Hepatocyte (in vitro differentiated cells): ENCODE measurements at places on chromosomes 13 and 19. TPM values are rescaled to one million over a fixed set of nuclear protein-coding genes. Genes with fewer than 3 reads are reported as not detected.
A peak's percentile ranks its signal among the peaks of the same experiment; 100 is the strongest.

Gene PALM
- total RNA-seq: 27.2 and 34.9 TPM in 2 replicates

GRCh38 chr19:19628501-19629134 is 598 bp upstream of the LPAR2 start:
- peak overlapping the region; percentile 94 for H3K27ac ChIP-seq
- H3K27me3 ChIP-seq: no peaks in the 10 kb centered on the region
- H3K4me1 ChIP-seq: no peaks in the 10 kb centered on the region
- no peaks in the 10 kb centered on the region for H3K36me3 ChIP-seq
- peak overlapping the region; percentile 73 for H3K4me3 ChIP-seq

Gene TMEM91
- total RNA-seq: 23.6 and 27.5 TPM in 2 replicates

Gene ZNF177
- total RNA-seq: 5.2 and 5.5 TPM in 2 replicates

GRCh38 chr13:45180713-45181601 is 19.9 kb downstream of the KCTD4 start:
- H3K4me1 ChIP-seq: peaks cover 10% of the 10 kb centered on the region
- no peak overlapping the region for H3K4me3 ChIP-seq
- H3K27me3 ChIP-seq: no peaks in the 10 kb centered on the region
- H3K27ac ChIP-seq: no peak overlapping the region
- DNase-seq: no peak
- no peaks in the 10 kb centered on the region for H3K36me3 ChIP-seq

DNA sequence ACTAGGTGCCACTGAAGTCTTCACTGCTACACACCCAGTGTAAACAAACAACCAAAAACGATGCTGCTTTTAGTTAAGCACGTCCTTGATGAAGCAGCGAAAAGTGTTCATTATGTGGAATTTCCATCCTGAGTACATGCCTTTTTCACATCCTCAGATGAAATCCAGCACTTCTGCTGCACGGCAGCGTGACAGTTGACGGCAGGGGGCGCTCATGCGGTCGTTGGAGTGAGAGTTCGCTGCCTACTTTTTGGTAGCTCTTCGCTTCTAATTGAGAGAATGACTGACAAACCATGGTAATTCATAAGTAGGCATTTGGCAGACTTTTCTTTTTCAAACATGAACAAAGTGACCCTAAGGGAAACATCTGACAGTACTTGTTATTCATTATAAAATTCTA is 1124.9 kb downstream of the EFNB2 start:
- no peaks in the 10 kb centered on the region for H3K27me3 ChIP-seq
- H3K4me1 ChIP-seq: no peaks in the 10 kb centered on the region
- H3K36me3 ChIP-seq: no peaks in the 10 kb centered on the region
- peak; percentile 50 for DNase-seq

- H3K27me3 ChIP-seq: no peaks in the 10 kb centered on the region
- H3K36me3 ChIP-seq: no peaks in the 10 kb centered on the region
- DNase-seq: no peak
- H3K4me1 ChIP-seq: no peaks in the 10 kb centered on the region
- no peak overlapping the region for H3K4me3 ChIP-seq
These were observed 216.4 kb downstream of the DCT start for GRCh38 chr13:94263038-94263437.

GRCh38 chr19:18100710-18101109 is 3.1 kb downstream of the MAST3 start:
- H3K4me1 ChIP-seq: peaks cover 16% of the 10 kb centered on the region
- peaks cover 27% of the 10 kb centered on the region for H3K27me3 ChIP-seq
- DNase-seq: no peak
- H3K4me3 ChIP-seq: no peak overlapping the region
- H3K36me3 ChIP-seq: no peaks in the 10 kb centered on the region

Gene KCNK6
- total RNA-seq: 7.1 and 9.0 TPM in 2 replicates

GRCh38 chr13:88800505-88800904 is 1129.3 kb downstream of the SLITRK5 start:
- H3K4me3 ChIP-seq: no peak overlapping the region
- H3K27ac ChIP-seq: no peak overlapping the region
- no peaks in the 10 kb centered on the region for H3K27me3 ChIP-seq
- no peaks in the 10 kb centered on the region for H3K36me3 ChIP-seq
- no peak for DNase-seq

- no peaks in the 10 kb centered on the region for H3K36me3 ChIP-seq
- DNase-seq: no peak
- H3K4me3 ChIP-seq: no peak overlapping the region
- no peak overlapping the region for H3K27ac ChIP-seq
These were observed 18.4 kb downstream of the CD177 start for GRCh38 chr19:43371909-43372308.

DNA sequence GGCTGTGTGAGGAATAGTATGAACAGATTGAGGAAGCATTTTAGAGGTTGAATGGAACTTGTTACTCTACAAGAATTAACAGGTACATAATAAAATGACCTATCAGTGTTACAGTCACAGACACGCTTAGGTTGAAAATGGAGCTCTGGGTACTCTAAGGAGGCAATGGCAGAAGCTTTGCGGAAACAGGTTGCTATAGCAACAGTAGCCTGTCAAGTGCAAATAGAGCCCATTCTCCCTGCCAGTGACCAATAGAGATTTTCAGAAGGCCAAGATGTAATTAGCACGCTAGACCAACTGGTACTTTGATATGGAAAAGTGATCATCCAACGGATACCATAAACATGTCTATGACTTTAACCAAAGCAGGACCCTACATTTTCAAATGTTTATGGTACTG is 148.5 kb upstream of the FREM2 start:
- H3K27me3 ChIP-seq: no peaks in the 10 kb centered on the region
- H3K27ac ChIP-seq: no peak overlapping the region
- no peaks in the 10 kb centered on the region for H3K36me3 ChIP-seq

DNA sequence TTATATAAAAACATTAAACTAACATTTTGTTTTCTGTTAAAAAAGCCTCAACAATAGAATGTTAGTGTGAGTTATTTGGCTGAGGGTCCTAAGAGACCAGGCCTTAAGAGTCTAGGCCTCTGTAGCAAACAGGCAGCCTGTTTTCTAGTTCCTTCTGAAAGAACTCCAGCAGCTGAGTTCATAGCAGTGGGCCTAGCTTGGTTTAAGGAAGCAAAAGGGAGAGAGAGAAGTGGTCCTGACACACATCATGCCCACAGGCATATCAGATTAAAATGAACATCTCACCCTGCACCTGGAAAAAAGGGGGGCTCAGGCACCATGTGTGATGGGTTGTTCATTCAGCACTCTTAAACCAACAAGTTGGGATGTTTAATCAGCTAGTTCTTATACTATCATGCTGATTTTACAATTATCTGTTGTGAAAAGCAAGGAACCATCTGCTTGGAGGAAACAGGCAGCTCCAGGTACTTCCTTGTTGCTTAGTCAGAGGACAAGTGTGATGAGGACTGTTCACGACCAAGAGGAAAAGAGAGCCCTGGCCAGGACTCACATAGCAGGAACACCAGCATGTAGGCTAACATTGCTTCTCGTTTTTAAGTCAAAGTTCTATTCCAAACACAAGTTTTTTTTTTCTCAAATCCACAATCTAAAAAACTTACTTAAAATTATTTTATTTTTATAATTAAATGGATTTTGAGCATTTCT is 81.3 kb upstream of the FRY start:
- no peaks in the 10 kb centered on the region for H3K36me3 ChIP-seq
- H3K4me1 ChIP-seq: peaks cover 10% of the 10 kb centered on the region

Gene LIPE
- 6.4 and 11.2 TPM in 2 replicates for total RNA-seq

DNA sequence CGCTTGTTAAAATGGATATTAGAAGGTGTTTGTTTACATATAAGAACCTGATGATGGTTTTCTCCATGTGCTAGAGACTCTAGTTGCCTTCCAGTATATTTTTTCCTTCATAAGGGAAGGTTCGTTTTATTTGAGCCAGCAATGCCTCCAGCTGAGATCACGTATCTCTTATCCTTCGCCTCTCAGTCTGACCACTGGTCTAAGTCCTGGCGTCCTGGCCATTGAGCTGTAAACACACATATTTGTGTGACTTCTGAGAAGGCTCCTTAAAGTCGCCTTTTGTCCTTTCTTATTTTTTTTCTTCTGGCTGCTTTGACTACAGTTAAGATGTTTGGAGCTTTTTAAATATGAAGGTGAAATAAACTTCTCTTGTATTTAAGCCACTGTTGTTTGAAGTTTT is 23.7 kb upstream of the GPR183 start:
- no peak overlapping the region for H3K4me3 ChIP-seq
- no peak overlapping the region for H3K27ac ChIP-seq
- H3K4me1 ChIP-seq: no peaks in the 10 kb centered on the region
- no peaks in the 10 kb centered on the region for H3K27me3 ChIP-seq
- no peak for DNase-seq

Gene PRR22
- 0.13 and 1.2 TPM in 2 replicates for total RNA-seq

DNA sequence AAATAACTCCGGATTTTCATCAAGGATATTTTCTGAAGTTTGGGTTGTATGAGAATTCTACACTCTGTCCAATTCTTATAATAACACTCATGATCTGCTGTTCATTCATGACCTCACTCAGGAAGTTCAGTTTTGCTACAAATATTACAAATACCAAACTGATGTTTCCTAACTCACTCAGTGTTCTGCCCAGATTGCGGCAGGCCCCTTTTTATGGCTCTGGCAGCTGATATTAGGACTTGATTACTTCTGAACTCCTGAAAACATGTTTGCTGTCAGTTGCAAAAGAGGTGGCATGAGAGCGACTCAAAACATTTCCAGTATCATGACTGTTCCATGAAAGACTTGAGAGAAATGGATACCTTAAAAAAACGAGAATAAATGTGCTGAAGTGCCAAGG is 188.0 kb downstream of the RGCC start:
- peaks cover 30% of the 10 kb centered on the region for H3K4me1 ChIP-seq
- no peak overlapping the region for H3K4me3 ChIP-seq
- H3K27me3 ChIP-seq: no peaks in the 10 kb centered on the region

- H3K27ac ChIP-seq: peak overlapping the region; percentile 91
- no peak overlapping the region for H3K4me3 ChIP-seq
- DNase-seq: peak; percentile 66
- peaks cover 55% of the 10 kb centered on the region for H3K4me1 ChIP-seq
These were observed 112.5 kb downstream of the KLF5 start for GRCh38 chr13:73171271-73171682.

Gene DACT3
- 12.7 and 18.4 TPM in 2 replicates for total RNA-seq

GRCh38 chr19:33535226-33535625 is 13.6 kb upstream of the PEPD start:
- no peaks in the 10 kb centered on the region for H3K4me1 ChIP-seq
- no peaks in the 10 kb centered on the region for H3K27me3 ChIP-seq
- DNase-seq: no peak
- H3K27ac ChIP-seq: no peak overlapping the region
- H3K36me3 ChIP-seq: no peaks in the 10 kb centered on the region
- H3K4me3 ChIP-seq: no peak overlapping the region

DNA sequence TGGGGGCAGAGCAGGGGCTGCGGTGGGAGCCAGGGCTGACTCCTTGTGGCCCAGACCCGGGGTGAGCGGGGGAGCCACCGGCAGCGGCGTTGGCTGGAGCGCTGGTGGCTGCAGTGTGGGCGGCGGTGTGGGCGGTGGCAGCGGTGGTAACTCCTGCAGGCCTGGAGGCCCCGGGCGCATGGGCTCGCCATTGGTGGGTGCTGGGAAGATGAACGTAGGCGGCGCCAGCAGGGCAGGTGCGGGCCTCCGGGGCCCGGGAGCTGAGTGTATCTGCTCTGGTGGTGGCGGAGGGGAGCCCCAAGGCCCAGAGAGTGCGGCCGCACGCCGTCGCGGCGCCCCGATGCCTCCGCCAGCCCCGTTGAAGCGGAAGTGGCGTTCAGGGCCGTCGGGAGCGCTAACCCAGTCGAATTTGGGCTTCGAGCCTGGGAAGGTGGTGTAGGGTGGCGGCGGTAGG is 2.0 kb downstream of the GGN start:
- H3K27ac ChIP-seq: no peak overlapping the region
- peaks cover 12% of the 10 kb centered on the region for H3K4me1 ChIP-seq
- H3K4me3 ChIP-seq: no peak overlapping the region
- no peaks in the 10 kb centered on the region for H3K36me3 ChIP-seq

Gene TUBA3C
- not detected in 2 replicates for total RNA-seq

Gene CGB2
- not detected in 2 replicates for total RNA-seq

DNA sequence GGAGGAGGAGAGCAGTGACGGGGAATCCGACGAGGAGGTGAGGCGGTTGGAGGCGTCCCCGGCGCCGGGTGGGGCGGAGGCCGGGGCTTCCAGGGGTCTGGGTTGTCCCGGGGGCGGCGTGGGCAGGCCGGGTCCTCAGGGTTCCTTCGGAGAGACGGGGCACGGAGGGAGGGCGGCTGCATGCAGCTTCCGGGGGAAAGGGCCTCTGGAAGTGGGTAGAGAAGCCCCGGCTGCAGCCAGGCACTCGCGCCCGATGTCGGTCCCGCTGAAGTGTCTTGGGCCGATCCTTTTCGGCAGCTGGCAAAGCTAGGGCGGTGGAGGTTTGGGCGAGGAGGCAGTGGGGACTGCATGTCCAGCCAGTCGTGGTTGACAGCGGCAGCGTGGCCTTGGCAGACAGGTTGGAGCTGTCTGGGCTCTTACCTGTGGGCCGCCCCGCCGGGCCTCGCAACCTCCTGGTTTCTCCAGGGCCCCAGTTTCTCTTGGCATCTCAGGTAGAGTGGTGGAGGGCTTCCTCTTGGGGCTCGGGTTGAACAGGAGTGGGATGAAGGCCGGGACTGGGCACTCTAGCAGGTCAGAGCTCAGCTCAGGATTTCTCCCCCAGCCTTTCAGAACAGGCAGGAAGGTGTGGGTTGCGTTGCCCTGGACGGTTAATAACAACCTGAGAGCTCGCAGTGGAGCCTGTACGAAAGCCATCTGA is 690 bp downstream of the KMT2B start:
- no peaks in the 10 kb centered on the region for H3K27me3 ChIP-seq
- H3K4me3 ChIP-seq: peak overlapping the region; percentile 96
- peaks cover 15% of the 10 kb centered on the region for H3K4me1 ChIP-seq
- DNase-seq: peak; percentile 52
- H3K36me3 ChIP-seq: no peaks in the 10 kb centered on the region

Gene SPINT2
- total RNA-seq: 508 and 590 TPM in 2 replicates

DNA sequence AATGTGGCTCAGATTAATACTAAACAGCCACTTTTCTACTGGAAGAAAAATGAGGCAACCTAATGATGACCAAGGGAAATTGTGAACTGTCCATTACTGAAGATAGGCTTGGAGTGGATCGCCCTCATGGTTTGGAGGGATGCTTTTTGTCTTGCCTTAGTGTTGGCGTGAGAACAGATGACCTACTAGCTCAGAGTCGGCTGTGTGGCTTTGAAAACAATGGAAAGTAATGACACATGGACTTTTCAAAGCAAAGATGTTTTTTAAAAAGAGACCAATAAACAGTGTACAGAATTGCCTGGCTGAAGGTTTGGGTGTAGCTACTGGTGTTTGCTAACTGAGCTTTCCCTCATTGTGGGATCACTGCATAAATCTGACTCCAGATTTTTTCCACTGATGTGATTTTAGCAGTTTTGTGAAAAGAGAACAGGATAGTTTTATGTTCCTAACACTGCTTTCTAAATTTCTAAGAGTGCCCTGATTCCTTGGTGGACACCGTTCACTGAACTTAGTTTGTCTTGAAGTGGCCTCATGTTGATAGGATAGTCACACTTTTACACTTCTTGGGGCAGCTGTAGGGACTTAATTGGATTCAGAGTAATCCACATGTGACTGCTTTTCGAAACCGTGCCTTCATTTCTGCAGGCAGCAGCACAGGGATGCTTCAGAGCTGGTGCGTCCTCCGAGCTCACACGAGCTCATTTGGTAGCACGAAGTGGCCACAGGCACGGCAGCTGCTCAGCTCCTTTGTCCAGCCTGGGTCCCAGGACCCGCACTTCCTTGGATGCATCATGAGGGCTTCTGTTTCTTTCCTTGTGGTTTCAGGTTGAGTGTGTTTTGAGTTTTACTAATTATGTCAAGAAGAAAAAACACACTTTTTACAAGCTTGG is 4.3 kb downstream of the CEBPG start:
- H3K4me1 ChIP-seq: peaks cover 40% of the 10 kb centered on the region
- H3K4me3 ChIP-seq: no peak overlapping the region

Gene ZNF610
- 4.1 and 5.7 TPM in 2 replicates for total RNA-seq

Gene ZNF613
- total RNA-seq: 4.3 and 6.5 TPM in 2 replicates
